Hematopoietic multipotent progenitor cell treated with erythropoietin and hydrocortisone succinate and interleukin-3 and kit ligand, for 6 days (in vitro differentiated cells): ENCODE measurements at places on chromosomes 7 and 10.

GRCh38 chr7:81415181-81415580, 354.7 kb downstream of the HGF start:
- DNase-seq, result no peak

DNA sequence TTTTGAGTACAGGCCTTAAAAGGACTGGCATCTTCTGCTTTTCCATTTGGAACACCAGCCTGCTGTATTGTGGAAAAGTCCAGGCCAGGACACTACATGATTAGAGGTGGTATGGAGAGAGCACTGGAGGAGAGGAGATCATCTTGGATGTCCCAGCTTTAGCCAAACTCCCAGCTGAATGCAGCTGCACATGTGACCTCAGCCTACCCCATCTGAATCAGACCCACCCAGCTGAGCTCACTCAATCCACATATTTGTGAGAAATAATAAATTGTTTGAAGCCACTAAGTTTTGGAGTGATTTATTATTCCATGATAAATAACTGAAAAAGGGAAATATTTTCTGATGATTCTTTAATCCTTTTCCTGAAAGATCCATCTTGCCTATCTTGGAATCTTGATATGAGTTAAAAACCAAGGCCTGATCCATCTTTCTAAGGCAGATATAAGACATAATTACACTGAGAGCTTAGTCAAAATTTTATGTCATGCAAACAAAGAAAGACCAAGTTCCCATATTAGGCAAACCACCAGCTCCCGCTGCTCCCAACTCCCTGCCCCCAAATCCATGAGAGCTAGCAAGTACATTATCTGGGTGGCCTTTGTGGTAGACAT, 55.1 kb upstream of the TRIL start:
- DNase-seq, result no peak

- DNase-seq, result no peak
Observed at GRCh38 chr10:34046506-34047034, 712.1 kb upstream of the NRP1 start.

DNA sequence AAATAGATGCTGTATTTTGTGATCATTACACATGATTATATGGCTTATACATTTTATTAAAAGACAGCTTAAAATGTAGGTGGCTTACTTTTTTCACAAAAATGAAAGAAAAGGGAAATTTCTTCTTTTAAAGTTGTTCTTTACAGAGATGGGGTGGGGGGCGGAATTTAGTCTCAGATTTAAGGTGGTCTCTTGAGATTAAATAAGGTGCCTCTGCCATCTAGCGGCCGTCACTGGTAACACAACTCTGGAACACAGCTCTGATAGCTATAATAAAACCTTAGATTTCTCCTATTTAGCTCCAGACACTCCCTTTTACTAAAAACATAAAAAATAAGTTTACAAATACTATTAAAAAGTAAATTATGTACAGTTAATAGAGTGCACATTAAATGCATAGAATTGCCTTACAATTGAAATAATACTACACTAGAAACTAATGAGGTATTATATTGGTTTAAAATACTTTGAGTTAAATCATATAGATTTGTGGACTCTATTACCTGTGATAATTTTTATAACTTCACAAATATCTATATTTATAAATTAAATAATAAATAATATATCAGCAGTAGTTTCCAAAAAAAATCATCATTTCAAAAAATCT, 210.9 kb downstream of the DGKB start:
- DNase-seq, result peak; percentile 58

DNA sequence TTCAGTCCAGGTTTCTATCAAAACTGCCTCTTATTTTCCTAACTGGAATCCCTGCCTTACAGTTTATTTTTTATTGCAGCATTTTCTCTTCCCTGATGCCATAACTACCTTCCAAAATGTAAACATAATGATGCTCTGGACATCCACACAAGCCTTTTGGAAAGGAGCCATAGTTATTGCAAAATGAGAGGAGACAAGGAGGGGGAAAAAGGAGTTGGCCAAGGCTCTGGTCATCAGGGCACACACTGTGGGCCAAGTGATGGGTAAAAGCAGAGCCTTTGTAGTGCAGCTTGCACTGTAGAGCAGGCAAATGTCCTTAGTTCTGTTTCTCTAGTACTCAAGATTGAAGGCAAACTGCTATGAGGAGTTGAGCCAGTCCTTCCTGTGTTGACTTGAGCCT, 289.3 kb upstream of the MTPN start:
- no peak for DNase-seq

GRCh38 chr10:3064423-3064822, 2.9 kb upstream of the PFKP start:
- no peak for DNase-seq
